ENCODE measurements at places on chromosomes 13 and 19. TPM values are rescaled to one million over a fixed set of nuclear protein-coding genes. Genes with fewer than 3 reads are reported as not detected.

- peak overlapping the region; percentile 59 for H3K4me3 ChIP-seq
- DNase-seq = peak; percentile 35
These were observed 32.6 kb downstream of the TFDP1 start for GRCh38 chr13:113616991-113617749.

GRCh38 chr19:9958379-9958821, 22.1 kb upstream of the OLFM2 start:
- no peak overlapping the region for H3K4me3 ChIP-seq
- H3K4me1 ChIP-seq = no peaks in the 10 kb centered on the region
- H3K27ac ChIP-seq = no peak overlapping the region
- H3K27me3 ChIP-seq = no peaks in the 10 kb centered on the region
- DNase-seq = no peak

Gene LAIR1
- 202 TPM for polyA plus RNA-seq

Gene P2RY11
- polyA plus RNA-seq = 12.0 TPM

DNA sequence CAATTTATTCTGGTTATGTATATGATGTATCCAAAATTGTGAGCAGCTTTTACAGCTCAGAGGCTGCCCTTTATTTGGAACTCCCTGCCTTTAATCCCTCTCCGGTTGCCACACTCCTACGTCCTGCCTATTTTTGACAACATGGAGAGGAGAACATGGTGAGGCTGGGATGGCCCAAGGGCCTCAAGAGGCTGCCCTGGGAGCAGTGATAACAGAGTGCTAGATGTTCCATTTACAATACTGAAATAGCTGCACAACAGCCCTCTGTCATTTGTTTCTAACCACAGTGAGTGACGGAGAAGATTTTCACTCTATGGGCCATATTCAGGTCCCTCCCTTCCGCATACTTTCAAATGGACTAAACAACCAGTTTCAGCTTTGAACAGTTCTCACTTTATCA, 33.4 kb downstream of the STARD13 start:
- no peak for DNase-seq
- H3K36me3 ChIP-seq = no peaks in the 10 kb centered on the region
- H3K27me3 ChIP-seq = no peaks in the 10 kb centered on the region

DNA sequence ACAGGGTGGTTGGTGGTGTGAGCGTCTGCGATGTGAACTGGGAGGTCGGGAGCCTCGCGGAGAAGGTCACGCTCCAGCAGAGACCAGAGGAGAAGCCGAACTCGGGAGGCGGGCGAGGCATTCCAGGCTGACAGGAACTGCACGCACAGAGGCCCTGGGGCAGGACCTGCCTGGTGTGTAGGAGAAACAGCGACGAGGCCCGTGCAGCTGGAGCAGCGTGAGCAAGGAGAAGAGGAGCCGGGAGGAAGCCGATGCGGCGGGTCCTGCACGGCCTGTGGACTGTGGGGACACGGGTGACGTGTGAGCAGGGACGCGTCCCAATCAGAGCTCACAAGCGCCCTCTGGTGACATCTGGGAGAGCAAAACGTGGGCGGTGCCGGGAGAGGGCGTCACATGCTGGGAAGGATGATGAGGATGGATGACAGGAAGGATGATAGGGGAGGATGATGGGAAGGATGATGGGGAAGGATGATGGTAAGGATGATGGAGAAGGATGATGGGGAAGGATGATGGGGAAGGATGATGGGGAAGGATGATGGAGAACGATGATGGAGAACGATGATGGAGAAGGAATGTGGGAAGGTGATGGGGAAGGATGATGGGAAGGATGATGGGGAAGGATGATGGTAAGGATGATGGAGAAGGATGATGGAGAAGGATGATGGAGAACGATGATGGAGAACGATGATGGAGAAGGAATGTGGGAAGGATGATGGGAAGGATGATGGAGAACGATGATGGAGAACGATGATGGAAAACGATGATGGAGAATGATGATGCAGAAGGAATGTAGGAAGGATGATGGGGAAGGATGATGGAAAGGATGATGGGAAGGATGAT, 16.1 kb upstream of the MADCAM1 start:
- H3K36me3 ChIP-seq = no peaks in the 10 kb centered on the region
- no peak for DNase-seq

GRCh38 chr19:1467215-1467489, 11.9 kb downstream of the C19orf25 start:
- no peak overlapping the region for H3K4me3 ChIP-seq
- peaks cover 56% of the 10 kb centered on the region for H3K27me3 ChIP-seq
- H3K27ac ChIP-seq = no peak overlapping the region
- no peak for DNase-seq

GRCh38 chr19:619286-620002, 13.9 kb downstream of the POLRMT start:
- H3K36me3 ChIP-seq = peaks cover 46% of the 10 kb centered on the region
- H3K27ac ChIP-seq = no peak overlapping the region
- H3K4me3 ChIP-seq = no peak overlapping the region
- H3K27me3 ChIP-seq = no peaks in the 10 kb centered on the region
- H3K4me1 ChIP-seq = no peaks in the 10 kb centered on the region

- H3K4me1 ChIP-seq = no peaks in the 10 kb centered on the region
- DNase-seq = no peak
- H3K27me3 ChIP-seq = no peaks in the 10 kb centered on the region
- H3K36me3 ChIP-seq = no peaks in the 10 kb centered on the region
- no peak overlapping the region for H3K27ac ChIP-seq
- no peak overlapping the region for H3K4me3 ChIP-seq
These were observed 147.1 kb upstream of the IRS2 start for GRCh38 chr13:109933476-109933875.

Gene LRRC63
- not detected for polyA plus RNA-seq

Gene LHB
- polyA plus RNA-seq = 0.84 TPM

- H3K27me3 ChIP-seq = peaks cover 6% of the 10 kb centered on the region
- no peak for DNase-seq
- no peak overlapping the region for H3K4me3 ChIP-seq
- H3K4me1 ChIP-seq = peaks cover 27% of the 10 kb centered on the region
- no peaks in the 10 kb centered on the region for H3K36me3 ChIP-seq
These were observed 3.5 kb downstream of the PEG3 start for GRCh38 chr19:56837004-56837403.

Gene RAB3D
- 78.1 TPM for polyA plus RNA-seq

Gene SRRM5
- not detected for polyA plus RNA-seq

DNA sequence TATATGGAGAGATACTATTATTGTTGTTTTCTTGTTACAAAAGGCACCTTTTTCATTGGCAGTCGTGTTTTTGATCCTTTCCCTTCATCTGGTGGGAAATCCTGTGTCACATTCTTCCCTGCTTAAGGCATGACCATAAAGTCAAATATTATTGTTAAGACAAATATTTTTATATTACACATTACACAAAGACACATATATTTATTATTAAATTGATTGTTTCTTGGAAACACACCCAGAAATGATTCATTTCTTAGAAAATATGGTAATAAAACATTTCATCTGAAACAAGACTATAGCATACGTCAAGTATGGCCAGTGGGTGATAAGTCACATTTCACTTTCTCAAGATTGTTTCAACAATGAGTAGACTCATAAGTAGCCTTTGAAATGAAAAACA, 77.3 kb downstream of the KCTD12 start:
- H3K4me3 ChIP-seq = no peak overlapping the region
- DNase-seq = no peak
- H3K36me3 ChIP-seq = no peaks in the 10 kb centered on the region
- H3K27ac ChIP-seq = no peak overlapping the region
- H3K27me3 ChIP-seq = no peaks in the 10 kb centered on the region

Gene ZNF320
- 1.6 TPM for polyA plus RNA-seq

Gene MEIOSIN
- polyA plus RNA-seq = not detected

Gene EFNA2
- polyA plus RNA-seq = not detected

DNA sequence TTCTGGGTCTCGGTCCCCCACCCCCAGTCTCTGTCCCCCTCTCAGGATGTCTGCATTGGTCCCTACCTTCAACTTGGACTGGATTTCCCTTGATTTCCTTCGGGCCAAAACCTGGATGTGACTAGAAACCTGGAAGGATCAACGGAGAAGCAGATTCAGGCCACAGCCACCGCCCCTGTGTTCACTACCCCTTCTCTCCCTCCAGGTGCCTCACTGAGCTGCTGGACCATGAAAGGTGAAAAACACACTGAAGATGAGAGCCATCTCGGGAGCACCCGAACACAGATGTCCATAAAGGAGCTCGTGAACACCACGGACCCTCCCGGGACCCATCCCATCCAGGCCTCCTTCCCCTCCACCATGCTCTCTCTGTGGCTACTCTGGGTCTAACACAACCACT, 5.0 kb downstream of the TEAD2 start:
- H3K36me3 ChIP-seq = no peaks in the 10 kb centered on the region
- peaks cover 12% of the 10 kb centered on the region for H3K4me1 ChIP-seq
- no peak overlapping the region for H3K4me3 ChIP-seq
- H3K27me3 ChIP-seq = peaks cover 11% of the 10 kb centered on the region

DNA sequence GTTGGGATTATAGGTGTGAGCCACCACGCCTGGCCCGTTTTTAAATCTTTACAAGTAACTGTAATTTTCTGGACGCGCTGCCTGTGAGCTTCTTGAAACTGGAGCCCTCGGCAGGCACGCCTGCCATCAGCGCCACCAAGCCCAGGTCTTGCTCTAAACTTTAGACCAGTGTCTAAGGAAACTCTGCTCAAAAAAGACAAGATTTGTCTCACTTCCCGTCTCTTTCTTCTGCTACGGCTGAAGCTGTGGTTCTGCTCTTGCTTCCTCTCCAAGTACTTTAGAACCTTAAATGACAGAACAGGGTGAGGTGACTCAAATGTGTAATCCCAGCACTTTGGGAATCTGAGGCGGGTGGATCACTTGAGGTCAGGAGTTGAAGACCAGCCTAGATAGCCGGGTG, 24.9 kb downstream of the RCN3 start:
- H3K27me3 ChIP-seq = no peaks in the 10 kb centered on the region
- no peak overlapping the region for H3K4me3 ChIP-seq
- DNase-seq = peak; percentile 25
- no peak overlapping the region for H3K27ac ChIP-seq

DNA sequence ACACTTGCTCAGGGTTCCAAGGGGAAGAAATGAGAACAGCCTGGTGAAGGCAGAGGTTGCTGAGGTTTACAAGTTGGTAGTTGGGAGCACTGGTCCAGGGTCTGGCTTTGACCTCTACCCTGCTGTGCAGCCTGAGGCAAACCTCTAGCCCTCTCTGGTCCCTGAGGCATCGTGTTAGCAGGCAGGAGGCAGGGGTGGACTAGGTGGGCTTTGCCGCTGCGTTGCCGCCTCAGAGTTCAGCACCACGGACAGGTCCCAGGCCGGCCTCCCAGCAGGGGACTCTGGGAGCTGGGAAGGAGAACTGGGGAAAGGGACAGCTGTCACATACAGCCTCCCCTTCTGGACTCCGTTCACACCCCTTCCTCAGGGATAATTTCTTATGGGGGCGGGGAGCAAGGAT, 3.1 kb downstream of the NCAN start:
- no peak overlapping the region for H3K27ac ChIP-seq
- H3K27me3 ChIP-seq = peaks cover 36% of the 10 kb centered on the region
- DNase-seq = no peak
- H3K4me3 ChIP-seq = no peak overlapping the region
- no peaks in the 10 kb centered on the region for H3K4me1 ChIP-seq

DNA sequence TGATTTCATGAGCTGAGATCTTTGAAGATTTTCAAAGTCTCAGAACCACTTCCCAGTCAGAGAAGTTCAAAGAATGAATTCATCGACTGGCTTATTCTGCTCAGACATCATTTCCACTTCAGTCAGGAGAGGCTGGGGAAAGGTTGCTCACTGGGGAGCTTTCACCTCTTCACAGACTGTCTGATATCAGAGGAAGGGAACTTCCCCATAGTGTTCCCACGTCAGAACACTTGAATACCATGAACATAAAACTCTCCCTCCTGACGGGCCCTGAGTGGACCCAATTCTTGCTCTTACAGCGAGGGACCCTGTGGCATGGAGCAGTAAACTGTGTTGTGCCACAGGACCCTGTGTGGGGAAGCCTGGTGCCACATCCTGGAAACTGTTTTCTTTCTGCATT, 492.6 kb downstream of the COG6 start:
- no peaks in the 10 kb centered on the region for H3K27me3 ChIP-seq
- DNase-seq = no peak
- no peaks in the 10 kb centered on the region for H3K36me3 ChIP-seq
- no peak overlapping the region for H3K27ac ChIP-seq
- no peak overlapping the region for H3K4me3 ChIP-seq

DNA sequence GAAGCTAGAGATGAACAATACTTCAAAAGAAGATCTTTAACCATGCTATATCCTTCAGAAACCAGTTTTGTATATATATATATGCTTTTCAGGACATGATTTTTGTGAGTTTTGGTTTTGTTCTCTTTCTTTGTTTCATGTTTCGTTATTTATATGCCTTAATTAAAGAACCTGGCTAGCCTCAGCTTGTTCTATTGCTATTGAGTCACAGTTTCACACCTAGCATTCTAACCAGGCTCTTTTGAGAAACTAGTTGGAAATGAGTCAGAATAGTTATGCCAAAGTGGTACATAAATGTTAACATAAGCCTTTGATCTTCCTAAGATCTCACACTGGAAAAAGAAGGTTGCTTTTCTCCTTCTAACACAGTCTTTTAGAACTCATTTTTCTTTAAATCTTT, 1925.2 kb downstream of the OLFM4 start:
- H3K27ac ChIP-seq = no peak overlapping the region
- H3K36me3 ChIP-seq = no peaks in the 10 kb centered on the region
- DNase-seq = no peak
- no peaks in the 10 kb centered on the region for H3K27me3 ChIP-seq

- DNase-seq = no peak
- H3K27me3 ChIP-seq = no peaks in the 10 kb centered on the region
- no peaks in the 10 kb centered on the region for H3K36me3 ChIP-seq
These were observed 490.0 kb downstream of the GPC6 start for GRCh38 chr13:93716623-93717022.

DNA sequence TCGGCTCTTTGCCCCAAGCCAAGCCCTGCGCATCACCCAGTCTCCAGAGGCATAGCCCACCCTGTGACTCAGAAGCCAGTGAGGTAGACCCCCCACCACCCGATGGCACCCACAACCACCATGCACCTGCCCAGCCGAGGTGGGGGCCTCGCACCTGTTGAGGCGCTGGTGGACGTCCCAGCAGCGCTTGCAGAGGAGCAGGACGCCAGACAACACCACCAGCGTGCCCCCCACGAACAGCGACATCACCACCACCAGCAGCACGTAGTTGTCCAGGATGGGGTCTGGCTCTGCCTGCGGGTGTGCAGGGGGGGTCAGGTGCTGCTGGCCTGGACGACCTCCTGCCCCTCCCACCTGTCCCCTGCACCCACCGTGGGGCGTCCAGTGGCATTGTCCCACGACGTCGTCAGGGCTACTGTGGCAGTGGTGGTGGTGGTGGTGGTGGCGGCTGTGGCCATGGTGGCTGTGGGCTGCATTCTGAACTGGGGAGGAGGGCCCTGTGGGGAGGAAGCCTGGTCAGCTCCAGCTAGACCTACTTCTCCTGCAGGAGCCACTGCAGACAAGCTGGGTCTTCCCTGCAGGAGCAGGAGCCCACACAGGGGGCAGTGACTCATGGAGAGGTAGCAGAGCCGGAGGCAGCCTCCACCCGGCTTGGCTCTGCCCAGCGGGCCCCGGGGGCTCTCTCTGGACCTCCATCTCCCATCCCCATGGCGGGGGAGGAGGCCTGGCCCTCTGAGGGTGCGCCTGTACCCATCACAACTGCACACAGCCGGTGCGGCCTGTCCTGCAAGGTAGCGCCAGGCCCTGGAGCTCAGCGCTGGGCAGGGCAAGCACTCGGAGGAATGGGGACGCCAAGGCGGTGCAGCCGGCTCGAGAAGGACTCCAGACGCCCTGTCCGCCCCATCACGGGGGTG, 1.9 kb downstream of the CBARP start:
- H3K27ac ChIP-seq = no peak overlapping the region
- DNase-seq = no peak
- H3K36me3 ChIP-seq = no peaks in the 10 kb centered on the region
- no peak overlapping the region for H3K4me3 ChIP-seq
- H3K27me3 ChIP-seq = peaks cover 43% of the 10 kb centered on the region
- H3K4me1 ChIP-seq = peaks cover 31% of the 10 kb centered on the region
